Cerebellar nuclear complex (tissue), 1 donor: ENCODE measurements at places on chromosomes 1 and 21.

DNA sequence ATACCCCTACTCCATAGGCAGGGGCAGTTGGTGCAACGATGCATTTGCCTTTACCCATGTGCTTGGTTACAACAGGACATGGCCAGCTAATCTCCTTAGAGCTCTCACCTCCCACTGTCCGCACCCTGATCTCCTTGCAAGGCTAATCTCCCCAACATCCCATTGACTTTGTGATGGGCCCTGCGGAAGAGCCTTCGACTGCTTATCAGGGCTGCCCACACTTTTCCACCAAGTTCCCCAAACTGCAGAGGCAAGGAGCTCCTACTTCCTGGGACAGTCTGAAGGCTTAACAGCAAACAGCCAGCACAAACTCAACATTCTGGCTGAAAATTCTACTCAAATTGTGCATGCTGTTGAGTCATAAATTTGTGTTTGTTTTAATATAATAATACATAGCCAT lies 36.0 kb downstream of the C1orf94 start:
- no peak for DNase-seq

- DNase-seq, result no peak
These were observed 52.0 kb downstream of the PRDM16 start for GRCh38 chr1:3120994-3121393.

DNA sequence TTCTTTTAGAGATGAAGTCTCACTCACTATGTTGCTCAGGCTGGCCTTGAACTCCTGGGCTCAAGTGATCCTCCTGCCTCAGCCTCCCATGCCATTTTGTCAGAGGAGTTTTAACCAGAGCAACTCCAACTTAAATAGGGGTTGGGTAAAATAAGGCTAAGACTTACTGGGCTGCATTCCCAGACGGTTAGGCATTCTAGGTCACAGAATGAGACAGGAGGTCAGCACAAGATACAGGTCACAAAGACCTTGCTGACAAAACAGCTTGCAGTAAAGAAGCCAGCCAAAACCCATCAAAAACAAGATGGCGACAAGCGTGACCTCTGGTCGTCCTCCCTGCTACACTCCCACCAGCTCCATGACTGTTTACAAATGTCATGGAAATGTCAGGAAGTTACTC lies 5.7 kb upstream of the DNAH14 start:
- no peak for DNase-seq

GRCh38 chr1:24969596-24970398 lies 39.7 kb upstream of the RUNX3 start:
- no peak for DNase-seq

- no peak for DNase-seq
These were observed 189.1 kb downstream of the FMN2 start for GRCh38 chr1:240280560-240281322.

- no peak for DNase-seq
These were observed 65.4 kb upstream of the CACNA1E start for GRCh38 chr1:181417915-181418314.

GRCh38 chr1:56825436-56825835 lies 6.2 kb upstream of the FYB2 start:
- no peak for DNase-seq

GRCh38 chr21:38413958-38414548 lies 84.2 kb downstream of the ERG start:
- DNase-seq, result no peak

DNA sequence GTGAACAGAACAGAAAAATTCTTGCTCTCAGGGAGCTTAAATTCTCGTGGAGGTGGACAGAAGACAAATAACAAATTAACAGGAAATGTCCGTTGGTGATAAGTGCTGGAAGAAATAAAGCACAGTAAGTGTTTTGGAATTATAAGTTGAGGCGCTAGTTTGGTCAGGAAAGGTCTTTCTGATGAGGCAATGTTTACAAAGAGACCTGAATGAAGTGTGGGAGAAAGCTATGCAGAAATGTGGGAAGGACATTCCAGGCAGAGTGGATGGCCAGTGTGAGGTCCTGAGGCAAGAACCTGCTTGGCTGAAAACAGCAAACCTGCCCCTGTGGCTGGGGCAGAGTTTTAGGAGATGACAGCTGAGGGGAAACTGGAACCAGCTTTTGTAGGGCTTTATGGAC lies 23.3 kb downstream of the NGF start:
- DNase-seq, result no peak

GRCh38 chr21:42790520-42791065 lies 88.7 kb downstream of the WDR4 start:
- no peak for DNase-seq
